ENCODE measurements at places on chromosomes 1 and 21. TPM values are rescaled to one million over a fixed set of nuclear protein-coding genes. Genes with fewer than 3 reads are reported as not detected.

SPRR2F gene
- not detected for total RNA-seq

RGS5 gene
- 1.8 TPM for total RNA-seq

SLC45A3 gene
- 1.1 TPM for total RNA-seq

LCE3E gene
- not detected for total RNA-seq

SV2A gene
- total RNA-seq = 20.3 TPM

GJB3 gene
- not detected for total RNA-seq

CYYR1 gene
- under 0.01 TPM for total RNA-seq

CNKSR1 gene
- under 0.01 TPM for total RNA-seq

BCAR3 gene
- total RNA-seq = 37.1 TPM

GJA5 gene
- total RNA-seq = not detected

CREB3L4 gene
- 8.8 TPM for total RNA-seq

ITLN2 gene
- total RNA-seq = not detected

CDA gene
- total RNA-seq = 0.59 TPM
